Dermis blood vessel endothelial cell (primary cell): ENCODE measurements at places on chromosomes 4 and X. TPM values are rescaled to one million over a fixed set of nuclear protein-coding genes. Genes with fewer than 3 reads are reported as not detected.

Gene ARSJ
- total RNA-seq = 26.2 and 26.8 TPM in 2 replicates

Gene KCND1
- 0.34 and 0.79 TPM in 2 replicates for total RNA-seq

DNA sequence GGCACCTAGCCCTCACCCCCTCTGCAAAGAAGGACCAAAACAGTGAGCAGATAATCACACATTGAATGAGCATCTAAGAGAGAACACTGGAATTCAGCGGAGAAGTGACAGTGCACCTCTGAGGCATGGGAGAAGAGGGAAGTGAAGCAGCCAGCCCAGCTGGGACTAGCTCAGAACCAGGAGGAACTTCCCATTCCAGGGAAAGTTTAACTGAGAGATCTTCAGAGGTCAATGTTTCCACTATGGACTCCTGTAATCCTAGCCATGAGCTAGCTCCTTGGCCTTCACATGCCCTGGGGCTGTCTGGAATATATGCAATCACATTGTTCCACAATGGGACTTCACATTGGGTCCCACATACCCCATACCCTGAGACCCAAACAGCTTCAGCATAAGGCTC is 24.4 kb downstream of the TLR6 start:
- no peak for DNase-seq

- no peak for DNase-seq
Measured at GRCh38 chrX:16005917-16006316, 117.4 kb upstream of the GRPR start.

Gene CXCL8
- total RNA-seq = 21.0 and 47.1 TPM in 2 replicates

- no peak for DNase-seq
Measured at GRCh38 chr4:79178760-79179159, 147.1 kb downstream of the NAA11 start.

Gene STPG2
- total RNA-seq = 0.17 TPM in 1 of 2 replicates, not detected in the other

- no peak for DNase-seq
Measured at GRCh38 chr4:849478-850175, 23.7 kb upstream of the CPLX1 start.

Gene KLHL4
- 65.0 and 99.5 TPM in 2 replicates for total RNA-seq

Gene ASB12
- total RNA-seq = not detected in 2 replicates

Gene NAP1L2
- 2.2 and 2.8 TPM in 2 replicates for total RNA-seq

GRCh38 chr4:41216294-41217019 is 2.1 kb upstream of the APBB2 start:
- peak; percentile 76 for DNase-seq

DNA sequence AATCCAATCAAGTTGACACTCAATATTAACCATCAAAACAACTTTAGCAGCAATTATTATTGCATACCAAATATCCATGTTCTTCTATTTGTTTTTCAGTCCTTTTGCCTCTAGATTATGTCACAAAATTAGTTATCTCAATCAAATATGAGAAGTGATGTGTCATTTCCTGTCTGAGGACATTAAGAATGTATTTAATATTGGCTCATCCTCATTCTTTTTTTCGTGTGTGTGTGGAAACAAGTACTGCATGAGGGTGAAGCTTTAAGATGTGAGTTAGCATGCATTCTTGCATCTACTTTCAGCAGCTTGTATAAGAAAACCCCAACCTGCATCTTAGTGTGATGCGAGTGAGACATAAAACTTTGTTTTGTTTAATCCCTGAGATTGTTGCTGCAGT is 301.4 kb downstream of the GRIA2 start:
- DNase-seq = no peak

Gene TCEAL6
- total RNA-seq = not detected in 2 replicates

- DNase-seq = no peak
Measured at GRCh38 chr4:138975225-138975624, 40.4 kb upstream of the NOCT start.

- no peak for DNase-seq
Measured at GRCh38 chrX:10709276-10709675, 88.9 kb upstream of the MID1 start.

- DNase-seq = no peak
Measured at GRCh38 chrX:65610040-65610439, 57.4 kb upstream of the MSN start.

DNA sequence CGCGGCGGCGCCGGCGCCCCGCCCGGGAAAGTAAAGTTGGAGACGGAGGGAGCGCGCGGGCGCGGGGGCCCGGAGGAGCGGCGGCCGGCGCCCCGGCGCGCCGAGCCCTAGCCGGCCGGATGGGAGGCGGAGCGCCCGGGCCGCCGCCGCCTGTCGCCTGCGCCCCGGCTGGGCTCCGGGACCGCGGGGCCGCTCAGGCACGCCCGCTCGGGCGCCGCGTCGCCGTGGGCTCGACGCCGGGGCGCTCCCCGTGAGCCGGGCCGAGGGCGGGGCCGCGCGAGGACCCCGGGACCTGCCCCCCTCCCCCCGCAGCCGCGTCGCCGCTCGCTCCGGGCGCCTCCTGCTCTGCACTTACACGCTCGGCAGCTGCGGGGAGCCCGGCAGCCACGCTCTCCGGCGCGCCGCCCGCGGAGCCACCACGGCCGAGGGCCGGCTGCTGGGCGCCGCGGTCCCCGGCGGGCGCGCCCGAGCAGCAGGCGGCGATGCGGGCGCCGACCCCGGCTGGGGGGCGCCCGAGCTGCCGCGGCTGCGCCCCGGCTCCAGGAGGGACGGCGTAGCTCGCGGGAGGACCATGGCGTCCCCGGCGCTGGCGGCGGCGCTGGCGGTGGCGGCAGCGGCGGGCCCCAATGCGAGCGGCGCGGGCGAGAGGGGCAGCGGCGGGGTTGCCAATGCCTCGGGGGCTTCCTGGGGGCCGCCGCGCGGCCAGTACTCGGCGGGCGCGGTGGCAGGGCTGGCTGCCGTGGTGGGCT is at the start of gene ADRA2C:
TSS of gene ADRA2C (plus strand) at position 350 of the 749 bp plus-strand sequence. CDS start at position 572, 222 bp downstream.
- peak; percentile 24 for DNase-seq

Gene SSX2B
- not detected in 2 replicates for total RNA-seq

DNA sequence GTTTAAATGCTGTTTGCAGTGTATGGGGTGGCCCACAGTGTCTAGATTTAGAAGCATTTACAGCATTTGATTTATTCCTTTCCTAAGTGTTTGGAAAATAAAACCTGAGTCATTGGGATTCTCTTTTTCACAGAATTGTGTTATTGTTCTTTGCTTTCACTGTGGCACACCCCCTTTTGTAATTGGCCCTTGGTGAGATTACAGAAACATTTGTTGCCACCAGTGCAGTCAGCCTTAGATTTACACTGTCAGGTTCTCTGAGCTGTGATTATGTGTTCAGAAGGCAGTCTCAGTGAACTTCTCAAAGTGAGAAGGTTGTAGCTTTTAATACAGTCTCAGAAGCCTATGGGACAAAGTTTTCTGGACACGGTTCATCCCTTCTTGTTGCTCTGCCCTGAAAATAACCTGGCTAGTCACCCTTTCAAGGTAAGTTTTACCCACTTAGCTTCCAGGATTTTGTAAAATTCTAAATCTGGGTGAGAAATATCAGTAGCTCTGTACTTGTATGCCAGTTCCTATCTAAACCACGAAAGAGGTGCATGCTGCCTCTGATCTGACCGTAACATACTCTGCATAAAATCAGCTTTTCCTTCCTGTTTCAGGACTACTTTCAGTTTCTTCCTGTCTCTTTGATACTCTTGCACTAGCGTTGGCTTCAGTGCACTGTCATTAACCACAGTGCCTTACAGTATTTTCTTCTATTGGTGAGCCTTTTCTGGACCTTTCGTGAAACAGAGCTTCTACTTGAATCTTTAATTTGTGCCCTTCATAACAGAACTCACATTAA is 12.6 kb downstream of the RUFY3 start:
- DNase-seq = peak; percentile 71

DNA sequence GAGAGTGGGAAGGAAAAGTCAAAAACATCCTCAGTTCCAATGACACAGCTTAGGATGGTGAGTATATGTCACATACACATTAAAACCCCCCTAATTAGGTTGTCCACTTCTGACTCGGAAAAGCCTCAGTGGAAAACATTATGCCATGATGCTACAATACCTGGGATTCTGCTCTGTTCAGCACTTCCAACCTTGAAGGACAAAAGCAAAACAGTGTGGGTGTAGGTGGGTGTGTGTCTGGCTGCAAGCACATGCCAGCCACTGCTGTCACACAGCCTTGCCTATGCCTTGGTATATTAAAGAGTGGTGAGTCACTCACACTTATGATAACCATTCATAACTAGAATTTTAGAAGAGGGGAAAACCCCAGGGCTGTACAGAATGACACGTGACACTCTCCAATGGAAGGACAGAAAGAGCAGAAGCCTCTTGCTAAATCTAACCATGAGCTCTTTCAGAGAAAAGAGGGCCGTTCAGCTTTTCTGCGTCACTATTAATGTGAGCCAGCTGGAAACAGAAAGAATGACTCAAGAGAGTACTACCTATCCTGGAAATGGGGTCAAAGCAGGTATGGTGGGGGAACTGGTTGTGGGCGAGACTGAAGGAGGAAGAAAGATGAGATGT is 159.6 kb downstream of the TET2 start:
- no peak for DNase-seq

GRCh38 chr4:113976741-113977525 is 2.5 kb downstream of the ARSJ start:
- no peak for DNase-seq

GRCh38 chrX:37302569-37302968 is 46.6 kb upstream of the PRRG1 start:
- peak; percentile 69 for DNase-seq

- DNase-seq = no peak
Measured at GRCh38 chr4:71711985-71712348, 71.9 kb downstream of the GC start.

DNA sequence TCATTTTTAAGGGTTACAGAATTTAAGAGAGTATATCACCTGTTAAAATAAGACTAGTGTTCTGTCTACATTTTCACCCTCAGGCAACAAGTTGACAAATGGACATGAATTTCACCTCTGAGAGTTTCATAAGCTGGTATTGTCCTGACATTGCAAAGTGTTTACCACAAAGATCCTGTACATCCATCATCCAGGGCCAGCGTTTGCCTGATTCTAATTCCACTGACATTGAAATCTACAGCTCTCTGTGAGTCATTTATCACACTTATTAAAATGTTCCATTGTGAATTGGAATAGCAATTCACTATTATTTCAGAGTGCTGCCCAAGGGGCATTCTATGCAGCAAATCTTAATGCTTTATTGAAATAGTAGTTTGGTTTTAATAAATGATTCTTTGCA is 1499.4 kb upstream of the PCDH7 start:
- no peak for DNase-seq

GRCh38 chrX:40897718-40898270 is 162.5 kb upstream of the MED14 start:
- peak; percentile 14 for DNase-seq

DNA sequence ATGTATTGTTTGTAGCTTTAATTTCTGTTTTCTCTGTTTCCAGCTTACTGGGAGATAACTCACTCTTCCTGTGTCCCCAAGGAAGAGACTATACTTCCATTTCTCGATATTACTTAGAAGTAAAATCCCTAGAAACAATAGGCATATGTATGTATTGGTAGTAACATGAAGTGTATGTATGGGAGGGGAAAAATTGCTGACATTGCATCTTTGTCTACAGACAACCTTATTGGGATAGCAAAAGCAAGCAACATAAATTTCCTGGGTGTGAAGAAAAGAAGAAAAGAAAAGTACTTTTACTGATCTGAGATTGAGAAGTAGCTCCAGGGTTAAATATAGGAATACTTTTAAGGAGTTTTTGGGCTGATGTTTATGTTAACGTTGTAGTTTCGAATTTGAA is 15.4 kb downstream of the AP1AR start:
- no peak for DNase-seq

GRCh38 chr4:129604632-129605255 is 508.8 kb downstream of the C4orf33 start:
- DNase-seq = no peak

DNA sequence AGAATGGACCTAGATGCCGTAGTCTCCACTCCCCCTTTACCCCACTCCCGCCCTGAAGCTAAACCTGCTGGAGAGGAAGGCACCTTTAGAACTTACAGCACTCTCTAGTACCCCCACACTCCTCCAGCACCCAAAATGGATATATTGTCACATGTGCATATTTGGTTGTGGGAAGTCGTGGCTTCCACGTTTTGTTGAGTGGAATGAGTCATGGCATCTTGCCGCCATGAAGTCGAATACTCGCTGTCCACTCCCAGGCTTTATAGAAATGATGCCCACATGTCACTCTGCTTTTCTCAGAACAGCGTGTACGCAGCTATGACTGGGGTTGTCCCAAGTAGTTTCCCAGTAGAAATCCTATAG is 545 bp downstream of the ABCE1 start:
- DNase-seq = peak; percentile 87

Gene IQCM
- total RNA-seq = not detected in 2 replicates

- no peak for DNase-seq
Measured at GRCh38 chr4:6465955-6466354, 6.5 kb downstream of the PPP2R2C start.

DNA sequence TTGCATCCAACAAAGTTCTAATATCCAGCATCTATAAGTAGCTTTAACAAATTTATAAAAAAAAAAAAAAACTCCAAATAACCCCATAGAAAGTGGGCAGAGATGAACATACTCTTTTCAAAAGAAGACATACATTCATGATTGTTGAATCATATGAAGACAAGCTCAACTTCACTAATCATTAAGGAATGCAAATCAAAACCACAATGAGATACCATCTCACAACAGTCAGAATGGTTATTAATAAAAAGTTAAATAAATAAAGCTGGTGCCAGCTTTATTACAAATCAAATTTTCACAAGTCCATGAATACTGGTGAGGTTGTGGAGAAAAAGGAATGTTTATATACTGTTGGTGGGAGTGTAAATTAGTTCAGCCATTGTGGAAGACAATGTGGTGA is 592.0 kb downstream of the IQCM start:
- no peak for DNase-seq

Gene USP51
- 1.2 and 1.9 TPM in 2 replicates for total RNA-seq

Gene MAGEB10
- total RNA-seq = not detected in 2 replicates

GRCh38 chr4:84058201-84058600 is 440.9 kb downstream of the NKX6-1 start:
- DNase-seq = no peak

Gene CTAG2
- total RNA-seq = not detected in 2 replicates
